Stimulated activated CD8-positive, alpha-beta memory T cell treated with anti-CD3 and anti-CD28 coated beads, Interleukin-4, amount 100 ng/mL, for 4 hours (primary cell): ENCODE measurements at places on chromosomes 6 and 20.

GRCh38 chr6:103018426-103018825 lies 1624.9 kb downstream of the GRIK2 start:
- DNase-seq = no peak

GRCh38 chr20:9403448-9403847 lies 110.9 kb upstream of the LAMP5 start:
- DNase-seq = no peak

- no peak for DNase-seq
These were observed 735.7 kb downstream of the QKI start for GRCh38 chr6:164150232-164150631.

DNA sequence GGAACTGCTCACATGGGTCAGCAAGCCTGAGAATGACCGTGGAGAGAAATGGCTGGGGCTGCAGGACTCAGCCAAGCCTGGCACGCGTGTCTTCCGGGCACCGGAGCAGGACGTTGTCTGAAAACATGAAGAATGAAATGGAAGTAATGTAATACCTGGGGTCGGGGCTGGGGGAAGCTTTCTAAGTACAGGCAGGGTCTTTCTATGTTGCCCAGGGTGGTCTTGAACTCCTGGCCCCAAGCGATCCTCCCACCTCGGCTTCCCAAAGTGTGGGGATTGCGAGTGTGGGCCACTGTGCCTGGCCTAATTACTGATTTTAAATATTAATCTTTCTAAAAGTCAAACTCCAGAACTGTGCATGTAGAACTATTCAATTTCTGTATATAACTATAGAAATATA lies 155.5 kb upstream of the AKAP12 start:
- DNase-seq = no peak

- DNase-seq = no peak
These were observed 16.8 kb downstream of the SFT2D1 start for GRCh38 chr6:166325383-166326042.

GRCh38 chr6:97909380-97909779 lies 626.4 kb upstream of the MMS22L start:
- DNase-seq = no peak

DNA sequence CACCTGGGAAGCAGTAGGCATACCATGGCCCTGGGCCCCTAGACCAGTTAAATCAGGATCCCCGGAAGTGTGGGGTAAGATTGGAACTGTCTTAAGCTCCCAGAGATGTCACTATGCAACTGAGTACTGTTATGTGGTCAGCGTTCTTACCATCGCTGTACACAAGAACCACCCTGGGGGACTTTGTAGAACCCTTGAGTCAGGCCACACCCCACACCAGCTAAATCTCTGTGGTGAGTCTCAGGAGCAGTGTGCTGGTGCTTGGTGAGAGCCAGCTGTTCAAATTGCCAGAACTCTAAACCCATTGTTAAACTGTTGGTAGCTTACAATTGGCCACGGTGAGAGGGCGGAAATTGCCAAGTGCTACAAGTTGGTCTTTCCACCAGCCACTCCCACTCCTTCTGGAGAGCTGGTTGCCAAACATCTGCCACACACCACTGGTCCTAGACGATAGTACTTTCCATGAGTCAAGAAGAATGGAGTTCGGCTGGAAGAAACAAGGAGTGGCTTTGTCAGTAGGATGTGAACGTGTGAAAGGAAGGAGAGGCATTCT lies 80.5 kb upstream of the SYNDIG1 start:
- DNase-seq = no peak

GRCh38 chr6:79422666-79423065 lies 114.6 kb downstream of the LCA5 start:
- DNase-seq = no peak

DNA sequence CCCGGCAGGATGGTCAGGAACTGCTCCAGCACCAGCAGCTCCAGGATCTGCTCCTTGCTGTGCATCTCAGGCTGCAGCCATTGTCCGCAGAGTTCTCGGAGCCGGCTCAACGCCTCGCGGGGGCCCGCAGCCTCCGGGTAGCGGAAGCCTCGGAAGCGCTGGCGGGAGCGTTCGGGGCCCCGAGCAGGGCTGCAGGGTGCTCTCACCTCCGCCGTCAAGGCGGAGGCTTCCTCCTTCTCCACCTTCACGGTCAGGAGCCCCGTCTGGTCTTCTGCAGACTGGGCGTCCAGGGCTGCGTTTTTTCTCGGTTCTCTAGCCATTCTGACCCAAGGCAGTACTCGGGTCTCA lies 434 bp downstream of the ZKSCAN4 start:
- no peak for DNase-seq

GRCh38 chr20:47187450-47188195 lies 168.9 kb downstream of the ZMYND8 start:
- no peak for DNase-seq

GRCh38 chr20:61777773-61778494 lies 287.7 kb downstream of the TAF4 start:
- DNase-seq = no peak

DNA sequence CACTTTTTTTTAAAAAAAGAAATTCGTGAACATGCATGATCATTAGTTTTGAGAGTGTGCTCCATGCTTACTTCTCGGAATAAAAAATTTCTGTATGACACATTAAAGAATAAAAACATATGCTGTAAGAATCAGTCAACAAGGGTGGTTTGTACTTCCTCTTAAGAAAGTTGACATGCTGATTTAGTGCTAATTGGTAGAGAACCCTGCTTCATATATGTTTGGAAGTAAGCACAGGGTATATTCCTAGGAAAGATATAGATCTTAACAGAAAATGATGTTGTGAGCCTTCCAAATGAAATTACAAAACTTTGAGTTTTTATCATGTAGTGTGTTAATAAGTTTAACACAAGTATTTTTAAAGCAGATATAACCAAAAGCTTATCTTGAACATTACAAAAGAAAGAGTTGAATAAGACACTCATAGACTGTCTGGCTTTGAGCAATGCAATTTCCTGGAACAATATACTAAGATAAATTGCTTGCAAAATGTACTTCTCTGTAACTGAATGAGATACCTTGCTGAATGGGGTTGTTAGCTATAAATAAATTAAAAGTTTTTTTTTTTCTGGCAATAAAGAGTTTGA lies 13.8 kb upstream of the VIP start:
- DNase-seq = no peak

DNA sequence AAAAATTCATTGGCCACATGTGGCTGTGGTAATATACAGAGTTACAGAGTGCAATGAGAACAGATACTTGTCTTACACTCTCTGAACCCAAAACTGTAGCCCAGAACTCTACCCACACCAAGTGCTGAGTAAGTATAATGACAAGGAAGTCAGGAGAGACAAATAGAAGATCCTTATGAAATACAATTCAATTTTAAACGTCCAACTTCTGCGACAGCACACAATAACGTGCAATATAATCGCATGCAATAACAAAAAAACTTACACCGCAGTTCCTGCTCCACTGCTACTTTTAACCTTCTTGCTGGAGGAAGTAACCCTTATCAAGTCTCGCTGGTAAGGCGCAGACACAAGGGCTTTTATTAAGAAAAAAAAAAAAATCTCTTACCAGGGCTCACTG lies 881 bp downstream of the SFT2D1 start:
- DNase-seq = no peak

GRCh38 chr6:113095841-113096240 lies 748.7 kb downstream of the RFPL4B start:
- no peak for DNase-seq

GRCh38 chr6:137722749-137723272 lies 144.2 kb upstream of the TNFAIP3 start:
- no peak for DNase-seq

DNA sequence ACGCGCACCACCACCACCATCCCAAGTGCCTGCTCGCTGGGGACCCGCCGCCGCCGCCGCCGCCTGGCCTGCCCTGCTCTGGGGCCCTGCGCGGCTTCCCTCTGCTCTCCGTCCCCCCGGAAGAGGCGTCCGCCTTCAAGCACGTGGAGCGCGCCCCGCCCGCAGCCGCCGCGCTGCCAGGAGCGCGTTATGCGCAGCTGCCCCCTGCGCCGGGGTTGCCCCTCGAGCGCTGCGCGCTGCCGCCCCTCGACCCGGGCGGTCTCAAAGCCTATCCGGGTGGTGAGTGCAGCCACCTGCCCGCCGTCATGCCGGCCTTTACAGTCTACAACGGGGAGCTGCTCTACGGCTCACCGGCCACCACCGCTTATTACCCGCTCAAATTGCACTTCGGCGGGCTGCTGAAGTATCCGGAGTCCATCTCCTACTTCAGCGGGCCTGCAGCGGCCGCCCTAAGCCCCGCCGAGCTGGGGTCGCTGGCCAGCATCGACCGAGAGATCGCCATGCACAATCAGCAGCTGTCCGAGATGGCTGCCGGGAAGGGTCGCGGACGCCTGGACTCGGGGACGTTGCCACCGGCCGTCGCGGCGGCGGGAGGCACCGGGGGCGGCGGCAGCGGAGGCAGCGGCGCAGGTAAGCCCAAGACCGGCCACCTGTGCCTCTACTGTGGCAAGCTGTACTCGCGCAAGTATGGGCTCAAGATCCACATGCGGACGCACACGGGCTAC lies 7.2 kb downstream of the PRDM13 start:
- no peak for DNase-seq

- DNase-seq = no peak
These were observed 23.0 kb downstream of the RALY start for GRCh38 chr20:34016736-34017135.

GRCh38 chr20:48821261-48821920 lies 6.4 kb downstream of the PREX1 start:
- DNase-seq = no peak

DNA sequence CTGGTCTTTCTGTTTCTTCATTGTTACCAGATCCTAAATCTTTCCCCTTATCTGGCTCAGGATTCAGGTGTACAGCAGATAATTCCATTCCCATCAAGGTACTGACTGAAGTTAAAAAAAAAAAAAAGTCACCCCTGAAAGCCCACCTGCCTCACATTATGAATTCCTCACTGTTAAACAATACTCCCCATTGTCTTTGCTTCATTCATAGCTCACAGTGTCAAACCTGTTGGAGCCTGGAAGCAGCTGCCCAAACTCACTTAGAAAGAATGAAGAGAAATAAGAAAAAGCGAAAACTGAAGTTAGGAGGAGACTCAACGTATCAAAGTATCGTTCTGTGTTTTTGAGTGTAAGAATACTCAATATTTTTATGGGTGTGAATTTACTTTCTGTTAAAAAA lies 1.8 kb upstream of the DCBLD1 start:
- DNase-seq = no peak

GRCh38 chr20:52823303-52823702 lies 148.9 kb upstream of the TSHZ2 start:
- DNase-seq = no peak

GRCh38 chr20:19885594-19885938 lies 127.5 kb downstream of the RIN2 start:
- no peak for DNase-seq

DNA sequence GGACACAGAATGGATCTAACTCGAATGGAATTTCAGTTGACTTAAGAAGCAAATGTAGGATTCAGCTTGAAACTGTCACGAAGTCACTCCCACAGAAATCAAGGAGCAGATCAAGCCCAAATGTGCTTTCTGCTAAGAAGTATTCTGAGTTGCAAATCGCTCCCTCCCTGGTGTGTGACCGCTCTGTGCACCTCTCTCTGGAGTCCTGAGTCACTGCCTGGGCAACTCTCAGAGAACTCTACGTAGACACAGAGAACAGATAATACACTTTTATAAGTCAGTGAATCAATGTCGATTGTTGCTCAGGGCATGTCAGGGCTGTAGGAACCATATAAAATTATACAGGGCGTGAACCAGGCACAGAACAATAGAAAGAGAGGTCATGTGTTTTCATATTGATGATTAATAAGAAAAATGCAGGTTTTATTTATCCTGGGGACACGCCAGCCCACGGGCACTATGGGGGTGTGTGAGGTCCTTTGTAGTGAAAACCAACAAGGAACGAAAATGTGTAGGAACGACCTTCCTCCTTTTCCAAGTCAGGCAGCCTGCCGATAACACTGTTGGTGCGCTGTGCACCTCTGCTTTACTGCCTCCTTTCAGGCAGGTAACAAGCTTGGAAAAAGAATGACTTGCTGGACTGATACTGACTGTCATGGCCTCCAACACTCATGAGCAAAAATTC lies 248.1 kb upstream of the FOXQ1 start:
- DNase-seq = no peak

- no peak for DNase-seq
These were observed 1090.0 kb upstream of the EYS start for GRCh38 chr6:66796987-66797386.

DNA sequence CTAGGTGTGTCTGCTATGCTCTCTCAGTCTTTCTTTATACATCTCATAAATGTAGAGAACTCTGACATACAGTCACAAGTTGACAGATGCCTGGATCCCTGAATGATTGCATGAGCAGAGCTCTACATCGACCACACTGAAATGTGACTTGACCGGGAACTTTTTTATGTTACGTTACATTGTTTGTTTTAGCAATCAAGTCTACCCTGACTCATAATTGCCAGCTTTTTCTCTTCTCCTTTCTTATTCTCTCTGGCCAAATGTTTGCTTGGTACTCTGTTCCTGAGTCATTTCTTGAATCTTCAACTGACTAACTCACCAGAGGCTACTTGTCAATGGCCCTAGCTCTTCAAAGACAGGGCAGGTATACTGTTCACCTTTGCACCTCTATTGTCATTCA lies 213.6 kb upstream of the DTNBP1 start:
- DNase-seq = no peak

GRCh38 chr6:81940451-81940985 lies 188.0 kb upstream of the TENT5A start:
- DNase-seq = no peak

DNA sequence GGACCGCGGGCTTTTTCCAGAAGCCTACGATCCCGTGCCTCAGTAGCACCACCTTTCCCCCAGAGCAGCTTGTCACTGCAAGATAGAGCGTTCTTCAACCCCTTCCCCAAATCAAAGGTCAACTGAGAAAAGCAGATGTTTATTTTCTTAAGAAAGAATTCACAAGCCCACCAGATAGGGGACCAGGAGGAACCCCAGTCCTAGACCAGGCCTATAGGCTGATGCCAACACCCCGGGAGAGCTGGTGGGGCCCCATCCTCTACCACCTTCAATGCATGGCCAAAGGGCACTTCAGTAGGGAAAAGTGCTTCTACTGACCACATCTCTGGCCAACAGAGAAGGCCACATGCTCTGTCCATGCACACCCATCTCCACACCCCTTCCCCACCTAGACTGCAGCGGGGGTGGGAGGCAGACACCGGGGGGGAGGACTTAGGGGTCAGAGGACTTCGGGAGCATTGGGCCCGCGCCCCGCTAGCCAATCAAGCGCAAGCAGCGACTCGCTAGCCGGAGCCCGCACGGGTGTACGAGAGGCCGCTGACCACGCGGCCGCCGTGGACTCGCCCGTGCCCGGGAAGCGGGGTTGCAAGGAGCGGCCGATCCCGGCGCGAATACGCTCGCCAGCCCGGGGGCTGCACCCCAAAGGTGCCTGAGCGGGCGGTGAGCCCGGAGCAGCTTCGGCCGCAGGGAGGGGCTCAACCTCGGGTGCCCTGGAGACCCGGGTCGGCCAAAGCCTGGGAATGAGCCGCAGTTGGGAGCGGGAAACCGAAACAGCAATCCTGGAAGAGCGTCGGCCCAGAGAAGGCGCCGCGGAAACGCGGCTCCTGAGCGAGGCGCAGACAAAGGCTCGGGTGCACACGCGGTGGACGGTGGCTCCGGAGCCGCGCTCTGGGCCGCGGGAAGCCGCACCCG lies 2.8 kb downstream of the PDE10A start:
- no peak for DNase-seq
